Amniotic epithelial cell (primary cell): ENCODE measurements at places on chromosomes 7 and 10.

DNA sequence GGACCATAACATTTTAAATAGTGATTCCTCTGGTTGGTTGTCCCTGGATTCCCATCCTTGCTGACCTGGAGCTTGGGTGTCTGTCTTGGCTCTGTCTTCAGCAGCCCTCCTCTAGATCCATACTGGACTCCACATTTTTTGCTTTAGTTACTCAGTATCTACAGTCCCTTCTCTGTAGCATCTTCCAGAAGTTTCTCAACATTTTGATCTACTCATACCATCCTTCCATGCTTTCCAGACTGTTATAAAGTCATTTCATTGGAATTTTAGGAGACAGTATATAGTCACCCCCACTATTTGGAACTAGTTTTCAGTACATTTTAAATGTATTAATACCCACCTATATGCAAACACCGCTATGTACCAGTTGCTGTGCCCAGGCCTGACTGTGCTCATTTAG, 25.8 kb downstream of the APBB1IP start:
- DNase-seq = no peak

DNA sequence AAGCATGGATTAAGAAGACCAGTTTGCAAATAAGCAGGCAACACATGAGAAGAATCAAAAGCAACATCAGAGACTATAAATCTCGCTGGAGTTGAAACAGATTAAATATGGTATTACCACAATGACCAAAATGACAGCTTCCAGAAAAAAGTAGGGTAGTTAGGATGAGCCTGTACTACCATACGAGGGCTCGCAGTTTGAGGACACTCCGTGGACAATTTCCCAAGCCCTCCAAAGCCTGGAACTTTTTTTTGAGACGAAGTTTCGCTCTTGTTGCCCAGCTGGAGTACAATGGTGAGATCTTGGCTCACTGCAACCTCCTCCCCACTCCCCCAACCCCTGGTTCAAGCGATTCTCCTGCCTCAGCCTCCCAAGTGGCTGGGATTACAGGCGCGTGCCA, 1.0 kb downstream of the LRRC17 start:
- no peak for DNase-seq

DNA sequence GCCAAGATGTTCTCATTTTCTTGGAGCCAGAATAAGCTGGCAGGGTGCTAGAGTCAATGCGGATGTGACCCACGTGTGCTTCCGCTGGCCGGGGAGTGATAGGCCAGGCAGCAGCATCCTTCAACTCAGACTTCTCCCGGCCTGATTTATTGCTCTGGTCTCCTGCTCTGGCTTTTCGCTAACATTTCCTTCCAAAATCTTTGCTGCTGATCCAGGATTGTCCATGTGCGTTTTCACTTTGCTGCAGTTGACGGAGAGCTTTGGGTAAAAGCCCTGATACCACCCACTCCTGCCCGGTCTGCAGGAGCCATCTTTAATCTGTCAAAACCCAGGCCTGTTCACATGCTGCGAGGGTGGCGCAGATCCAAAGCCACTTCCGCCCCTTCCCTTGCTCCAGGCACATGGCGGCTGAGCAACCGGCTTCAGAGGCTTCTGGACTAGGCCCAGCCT, 106.8 kb downstream of the CYP26A1 start:
- DNase-seq = peak; percentile 42

DNA sequence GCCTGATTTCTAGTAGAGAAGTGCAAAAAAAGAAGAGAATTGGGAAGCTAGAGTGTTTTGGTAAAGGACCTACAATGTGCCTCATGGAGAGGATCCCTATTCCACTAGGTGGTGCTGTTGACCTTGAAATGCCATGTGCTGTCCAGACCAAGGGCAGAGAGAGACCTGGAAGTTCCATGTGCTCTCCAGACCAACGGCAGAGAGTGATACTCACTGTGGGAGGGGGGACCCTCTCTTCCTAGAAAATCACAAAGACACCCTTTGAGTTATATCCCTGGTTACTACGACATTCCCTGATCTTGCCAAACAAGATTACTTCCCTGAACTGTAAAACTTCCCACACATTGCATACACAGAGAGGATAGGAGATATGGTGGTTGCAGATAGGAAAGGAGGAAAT, 212.7 kb upstream of the ZNF804B start:
- DNase-seq = no peak

DNA sequence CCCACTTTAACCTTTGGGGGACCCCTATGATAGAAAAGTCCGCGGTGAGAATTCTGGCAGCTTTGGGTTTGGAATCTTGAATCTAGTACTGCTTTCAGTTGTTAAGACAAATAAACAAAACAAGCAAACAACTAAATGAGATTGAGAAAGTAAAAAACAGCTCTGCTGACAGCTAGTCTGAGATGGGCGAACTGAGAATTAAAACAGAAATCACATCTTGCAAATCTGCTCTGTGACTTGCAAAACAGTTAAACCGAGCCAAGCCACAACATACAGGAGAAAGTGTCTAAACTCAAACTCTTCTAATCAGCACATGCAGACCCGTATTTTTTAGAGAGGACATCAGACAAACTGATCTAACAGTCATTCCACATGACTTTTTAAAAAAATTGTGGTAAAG, 110.4 kb downstream of the SH2D4B start:
- DNase-seq = no peak

DNA sequence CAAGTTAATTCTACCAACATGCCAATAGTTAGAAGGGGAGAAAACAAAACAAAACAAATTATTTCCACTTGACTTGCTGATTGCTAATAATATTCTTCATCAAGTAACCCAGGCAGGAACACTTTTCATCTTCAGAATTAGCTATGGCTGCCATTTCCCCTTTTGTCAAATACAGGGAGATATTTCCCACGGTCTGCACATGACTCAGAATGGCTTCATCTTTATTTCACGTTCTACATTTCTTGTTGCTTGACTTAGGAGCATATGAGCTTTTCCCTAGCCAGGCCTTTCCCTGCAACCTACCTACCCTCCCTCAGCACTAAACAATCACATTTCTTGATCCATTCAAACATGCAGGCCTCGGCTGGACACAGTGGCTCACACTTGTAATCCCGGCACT, 6.5 kb downstream of the CPVL start:
- DNase-seq = peak; percentile 12

DNA sequence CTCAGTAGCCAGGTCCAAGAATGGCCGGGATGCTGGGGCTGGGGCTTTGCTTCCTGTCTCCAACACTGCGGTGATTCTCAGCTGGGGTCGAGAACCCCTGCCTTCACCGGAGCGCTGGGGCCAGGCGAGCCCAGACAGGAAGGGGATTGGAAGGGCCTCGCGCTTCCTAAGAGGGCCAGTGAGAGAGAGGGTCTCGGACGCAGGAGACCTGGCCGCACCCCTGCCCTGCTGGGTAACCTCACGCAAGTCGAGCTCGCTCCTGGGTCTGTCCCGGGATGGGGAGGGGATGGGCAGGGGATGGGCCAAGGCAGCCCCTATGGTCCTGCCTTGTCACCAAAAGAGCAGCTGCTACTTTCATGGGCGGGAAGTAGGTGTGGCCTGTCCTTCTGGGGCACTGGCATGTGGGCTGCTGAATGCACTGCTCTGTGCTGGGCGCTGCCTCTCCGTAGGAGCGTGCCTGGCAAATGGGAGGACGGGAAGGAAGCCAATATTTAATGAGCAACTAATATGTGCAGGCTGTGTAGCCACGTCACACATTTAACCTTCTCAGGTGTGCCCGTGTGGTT, 20.0 kb downstream of the KCNK18 start:
- DNase-seq = no peak

GRCh38 chr10:90028312-90028711, 326.9 kb downstream of the KIF20B start:
- DNase-seq = peak; percentile 1

DNA sequence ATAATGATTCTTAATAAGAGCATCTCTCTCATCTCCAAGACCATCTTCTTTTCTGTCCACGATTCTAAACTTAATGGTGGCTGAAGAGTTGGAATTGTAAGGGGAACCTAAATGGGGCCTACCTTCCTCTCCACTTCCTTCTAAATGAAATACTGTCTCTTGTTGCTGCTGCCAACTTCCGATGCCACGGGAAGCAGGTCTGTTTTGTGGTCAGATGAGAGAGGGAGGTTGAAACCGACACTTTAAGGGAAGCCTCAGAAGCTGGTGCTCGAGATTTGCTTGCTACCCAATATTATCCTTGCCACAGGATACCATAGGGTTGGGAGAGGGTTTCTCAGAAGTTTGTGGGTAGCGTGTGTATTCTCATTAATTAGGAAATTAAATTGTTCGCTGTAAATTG, 464.1 kb downstream of the SUGCT start:
- no peak for DNase-seq

DNA sequence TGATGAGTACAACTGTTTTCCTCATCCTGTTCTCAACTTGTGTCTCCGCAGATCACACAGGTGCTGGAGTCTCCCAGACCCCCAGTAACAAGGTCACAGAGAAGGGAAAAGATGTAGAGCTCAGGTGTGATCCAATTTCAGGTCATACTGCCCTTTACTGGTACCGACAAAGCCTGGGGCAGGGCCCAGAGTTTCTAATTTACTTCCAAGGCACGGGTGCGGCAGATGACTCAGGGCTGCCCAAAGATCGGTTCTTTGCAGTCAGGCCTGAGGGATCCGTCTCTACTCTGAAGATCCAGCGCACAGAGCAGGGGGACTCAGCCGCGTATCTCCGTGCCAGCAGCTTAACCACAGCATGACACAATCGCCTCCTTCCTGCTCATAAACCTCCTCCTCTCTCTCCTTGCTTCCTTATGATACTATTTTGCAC, 126.7 kb upstream of the PRSS58 start:
- DNase-seq = peak; percentile 91

DNA sequence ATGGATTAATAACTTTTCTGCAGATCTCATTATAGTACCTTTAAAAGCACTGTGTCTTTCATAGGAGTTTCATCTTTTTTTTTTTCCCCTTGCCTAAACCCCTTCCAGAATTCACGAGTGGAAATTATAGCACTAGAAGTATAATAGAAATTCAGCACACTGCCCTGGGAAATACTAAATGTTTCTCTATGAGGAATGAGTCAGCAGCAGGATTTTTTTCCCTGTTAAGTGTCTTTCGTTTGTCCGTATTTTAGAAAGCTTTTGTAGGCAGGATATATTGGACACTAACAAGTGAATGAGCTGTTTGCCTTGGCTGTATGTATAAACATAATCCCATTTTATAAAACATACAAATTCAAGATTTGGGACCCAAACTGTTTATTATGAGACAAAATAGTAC, 105.8 kb downstream of the EXOC4 start:
- DNase-seq = peak; percentile 47

- no peak for DNase-seq
Observed at GRCh38 chr10:116408719-116409118, 18.9 kb upstream of the PNLIPRP3 start.

GRCh38 chr7:29202651-29203069, 8.1 kb downstream of the CHN2 start:
- no peak for DNase-seq

- no peak for DNase-seq
Observed at GRCh38 chr7:158501393-158502067, 86.1 kb downstream of the PTPRN2 start.

DNA sequence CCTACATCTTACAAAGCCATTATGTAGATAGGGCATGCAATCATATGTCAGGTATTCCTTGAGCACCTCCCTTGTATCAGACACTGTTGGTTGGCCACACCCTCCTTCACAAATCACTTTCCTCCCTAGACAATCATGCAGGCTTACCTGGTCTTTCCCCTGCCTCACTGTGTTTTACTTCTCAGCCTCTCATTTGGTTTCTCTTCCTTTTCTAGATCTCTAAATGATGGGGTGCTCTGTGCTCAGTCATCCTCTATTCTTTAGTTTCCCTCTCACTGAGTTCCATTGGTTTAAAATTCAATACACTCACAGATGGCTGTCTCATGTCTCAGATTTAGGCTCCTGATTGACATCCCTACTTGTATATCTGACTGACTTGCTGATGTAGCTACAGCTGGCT, 31.4 kb downstream of the ANK3 start:
- no peak for DNase-seq

DNA sequence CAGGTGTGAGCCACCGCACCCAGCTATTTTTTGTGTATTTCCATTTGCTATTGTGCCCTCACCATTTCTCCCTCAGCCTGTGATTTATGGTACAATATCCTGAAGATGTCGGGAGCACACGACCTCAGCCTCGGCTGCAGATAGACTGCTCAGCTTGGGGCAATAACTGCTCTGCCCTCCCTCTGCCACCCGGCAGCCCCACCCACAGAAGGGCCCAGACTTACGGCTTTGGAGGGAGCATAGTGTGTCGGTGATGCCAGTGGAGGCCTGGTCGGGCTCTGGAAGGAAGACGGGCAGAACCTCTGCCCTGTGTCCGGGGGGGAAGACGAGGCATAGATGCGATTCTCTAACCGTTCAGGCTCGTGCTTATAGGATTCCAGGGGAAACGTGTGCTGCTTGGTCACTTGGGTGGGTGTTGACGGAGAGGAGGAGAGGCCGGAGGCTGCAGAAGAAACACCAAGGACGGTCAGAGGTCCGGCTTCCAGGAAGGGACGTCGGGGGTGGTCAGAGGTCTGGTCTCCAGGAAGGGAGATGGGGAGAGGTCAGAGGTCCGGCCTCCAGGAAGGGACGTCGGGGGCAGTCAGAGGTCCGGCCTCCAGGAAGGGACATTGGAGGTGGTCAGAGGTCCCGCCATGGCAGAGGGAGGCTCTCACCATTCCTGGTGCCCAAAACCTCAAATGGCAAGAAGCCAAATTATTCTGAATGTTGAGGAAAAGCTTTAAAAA, 155.7 kb upstream of the RHEB start:
- no peak for DNase-seq

GRCh38 chr10:16470747-16471146, 33.9 kb downstream of the PTER start:
- DNase-seq = no peak

GRCh38 chr10:10758306-10758705, 259.4 kb upstream of the CELF2 start:
- no peak for DNase-seq

DNA sequence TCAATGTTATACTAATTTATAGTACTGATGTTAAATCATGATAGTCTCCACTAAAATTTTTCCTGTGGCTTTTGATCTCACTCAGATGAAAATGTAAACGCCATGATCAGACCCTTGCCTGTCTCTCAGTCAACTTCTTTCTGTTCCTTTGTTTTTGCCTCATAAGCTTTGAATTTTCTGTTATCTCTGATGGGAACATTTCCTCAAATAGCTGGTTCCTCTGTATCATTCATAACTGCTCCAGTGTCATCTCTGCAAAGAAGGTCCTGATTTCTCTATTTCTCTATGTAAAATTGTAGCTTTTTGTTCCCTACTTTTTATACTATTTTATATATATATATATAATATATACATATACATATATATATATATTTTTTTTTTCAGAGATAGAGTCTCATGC, 67.5 kb downstream of the GPR141 start:
- DNase-seq = no peak

DNA sequence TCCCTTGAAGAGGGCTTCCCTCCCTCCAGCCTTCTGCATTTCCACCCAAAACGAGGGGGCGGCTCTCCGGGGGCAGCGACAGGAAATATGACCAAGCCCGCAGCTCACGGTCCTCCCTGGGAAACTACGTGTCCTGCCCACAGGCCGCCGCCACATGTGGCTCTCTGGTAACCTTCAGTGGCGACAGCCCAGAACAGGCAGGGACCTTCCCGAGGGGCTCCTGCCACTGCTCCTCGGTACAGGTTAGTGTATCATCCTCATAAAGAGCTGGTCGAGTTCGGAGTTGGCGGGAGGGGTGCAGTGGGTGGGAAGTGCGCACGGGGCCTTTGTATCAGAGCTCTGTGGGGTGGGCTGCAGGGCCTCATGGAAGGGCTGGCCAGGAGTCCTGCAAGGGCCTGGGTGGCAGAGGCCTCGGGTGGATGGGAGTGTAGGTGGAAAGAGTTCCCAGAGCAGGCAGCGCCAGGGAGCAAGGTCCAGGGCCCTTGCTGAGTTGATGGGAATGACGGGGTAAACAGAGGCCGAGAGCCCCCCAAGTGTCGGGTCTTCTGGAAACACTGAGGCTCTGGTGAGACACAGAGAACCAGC, 66.0 kb downstream of the TCERG1L start:
- DNase-seq = no peak
